Midbrain (tissue), 1 donor: ENCODE measurements at places on chromosomes 2 and 18.

- DNase-seq: no peak
Observed at GRCh38 chr2:224777559-224777930, 61.4 kb upstream of the CCDC195 start.

- no peak for DNase-seq
Observed at GRCh38 chr2:126145752-126146151, 510.2 kb upstream of the GYPC start.

DNA sequence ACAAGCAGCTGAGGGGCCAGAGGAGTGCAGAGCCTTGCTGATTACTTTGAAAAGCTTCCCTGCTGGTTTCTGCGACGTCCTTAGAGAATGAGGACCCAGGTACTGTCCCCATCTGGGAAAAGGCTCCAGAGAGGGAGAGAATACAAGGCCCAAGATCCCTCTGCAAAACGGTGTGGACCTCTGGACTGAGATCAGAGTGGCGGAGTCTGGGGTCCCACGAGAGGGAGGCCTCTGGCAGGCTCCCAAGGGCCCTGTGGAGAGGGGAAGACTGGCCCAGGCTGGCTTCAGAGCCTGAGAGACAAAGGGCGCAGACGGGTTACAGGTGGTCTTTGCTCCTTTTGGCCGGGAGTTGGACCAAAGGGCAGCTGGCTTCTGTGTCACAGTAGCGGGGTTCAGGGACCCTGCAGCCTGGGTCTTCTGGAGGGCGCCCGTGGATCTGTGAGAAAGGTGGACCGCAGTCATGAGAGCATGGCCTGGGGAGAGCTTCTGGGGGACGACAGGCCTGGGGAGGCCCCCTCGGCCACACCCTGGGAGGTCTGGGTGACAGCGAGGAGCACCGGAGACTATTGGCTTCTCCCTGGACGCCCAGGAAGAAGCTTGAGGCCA, 805 bp downstream of the SNORC start:
- no peak for DNase-seq

DNA sequence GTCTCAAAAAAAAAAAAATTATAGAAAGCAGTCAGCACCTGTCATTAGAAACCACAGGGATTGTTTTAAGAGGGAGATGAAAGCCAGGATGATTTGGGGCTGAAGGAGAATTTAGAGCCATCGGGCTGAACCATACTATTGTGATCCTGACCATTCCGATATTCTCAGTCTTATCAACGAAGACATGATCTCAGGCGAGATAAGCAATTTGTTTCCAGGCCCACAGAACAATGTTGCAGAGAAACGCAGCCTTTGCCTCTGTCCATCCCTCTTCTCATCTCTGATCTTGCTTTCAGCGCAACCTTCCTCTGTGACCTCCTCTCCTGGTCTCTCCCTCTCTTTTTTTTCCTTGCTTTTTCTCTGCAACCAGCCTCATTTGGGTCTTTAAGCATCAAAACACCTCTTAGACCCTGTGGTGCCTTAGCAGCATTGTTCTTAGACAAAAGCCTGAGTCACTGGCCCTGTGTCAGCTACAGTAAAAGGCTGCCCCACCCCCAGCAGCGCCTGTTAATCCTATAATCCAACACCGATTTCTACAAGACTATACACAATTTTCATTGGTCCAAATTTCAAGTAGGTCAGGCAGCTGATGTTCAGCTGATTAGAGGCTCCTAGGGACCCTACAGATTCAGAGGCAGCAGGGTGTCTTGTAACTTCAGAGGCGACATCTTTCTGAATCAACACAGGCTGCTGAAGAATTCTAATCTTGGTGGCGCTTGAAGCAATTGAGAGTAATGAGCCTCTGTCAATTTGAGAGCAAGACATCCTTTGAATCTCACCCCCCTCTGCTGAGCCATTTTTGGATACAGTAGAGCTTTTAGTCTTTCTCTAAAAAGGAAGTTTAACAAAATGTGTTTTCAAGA, 206.0 kb downstream of the NCK2 start:
- peak; percentile 8 for DNase-seq

- DNase-seq: no peak
Observed at GRCh38 chr2:198368089-198368488, 563.7 kb downstream of the PLCL1 start.

- no peak for DNase-seq
Observed at GRCh38 chr18:52200921-52201663, 138.9 kb upstream of the DCC start.

- no peak for DNase-seq
Observed at GRCh38 chr2:66696374-66696773, 261.4 kb downstream of the MEIS1 start.

GRCh38 chr2:170177950-170178781, at the start of gene MYO3B:
Gene MYO3B, plus strand, starts transcription at chr2:170178147. Its CDS starts 141 bp downstream, at chr2:170178288.
- no peak for DNase-seq

- DNase-seq: peak; percentile 11
Observed at GRCh38 chr2:12935796-12936195, 219.1 kb downstream of the TRIB2 start.

DNA sequence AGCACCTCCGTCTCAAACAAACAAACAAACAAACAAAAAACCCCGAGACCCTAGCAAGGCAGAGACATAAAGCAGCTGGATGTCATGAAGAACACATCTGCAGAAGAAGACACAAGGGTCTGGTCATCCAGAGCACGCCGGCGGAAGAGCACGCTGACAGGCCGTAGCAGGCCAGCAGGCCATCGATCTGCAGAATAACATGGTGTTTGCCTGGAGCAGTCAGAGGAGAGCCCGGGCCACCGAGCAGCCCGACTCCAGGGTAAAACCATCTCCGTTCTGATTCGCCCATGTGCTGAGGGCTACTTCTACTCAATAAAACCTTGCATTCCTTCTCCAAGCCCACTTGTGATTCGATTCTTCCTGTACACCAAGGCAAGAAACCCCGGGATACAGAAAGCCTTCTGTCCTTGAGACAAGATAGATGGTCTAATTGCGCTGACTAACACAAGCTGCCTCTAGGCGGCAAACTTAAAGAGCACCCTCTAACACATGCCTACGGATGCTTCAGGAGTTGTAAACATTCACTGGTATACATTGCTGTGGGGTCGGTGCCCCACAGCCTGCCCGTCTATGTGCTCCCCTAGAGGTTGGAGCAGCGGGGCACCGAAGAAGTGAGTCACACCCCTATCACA, 549.8 kb upstream of the NRXN1 start:
- no peak for DNase-seq

DNA sequence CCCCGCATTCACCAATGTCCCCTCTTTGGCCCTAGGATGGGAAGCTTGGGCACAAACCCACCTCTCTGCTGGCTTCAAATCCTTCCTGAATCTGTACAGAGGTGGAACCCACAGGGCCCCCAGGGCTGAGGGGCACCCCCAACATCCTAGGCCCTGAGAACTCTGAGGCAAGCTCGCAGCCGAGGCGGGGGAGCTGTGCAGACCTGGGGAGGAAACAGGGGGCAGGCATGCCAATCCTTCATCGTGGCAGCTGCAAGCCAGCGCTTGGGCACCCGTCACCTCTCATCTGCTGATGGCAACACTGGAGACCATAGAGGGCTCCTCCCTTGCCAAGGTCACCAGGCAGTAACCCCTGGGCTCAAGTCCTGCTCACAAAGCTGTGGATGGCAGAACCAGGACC, 10.8 kb downstream of the ECEL1 start:
- DNase-seq: no peak

- no peak for DNase-seq
Observed at GRCh38 chr2:226641008-226641407, 158.6 kb downstream of the IRS1 start.

DNA sequence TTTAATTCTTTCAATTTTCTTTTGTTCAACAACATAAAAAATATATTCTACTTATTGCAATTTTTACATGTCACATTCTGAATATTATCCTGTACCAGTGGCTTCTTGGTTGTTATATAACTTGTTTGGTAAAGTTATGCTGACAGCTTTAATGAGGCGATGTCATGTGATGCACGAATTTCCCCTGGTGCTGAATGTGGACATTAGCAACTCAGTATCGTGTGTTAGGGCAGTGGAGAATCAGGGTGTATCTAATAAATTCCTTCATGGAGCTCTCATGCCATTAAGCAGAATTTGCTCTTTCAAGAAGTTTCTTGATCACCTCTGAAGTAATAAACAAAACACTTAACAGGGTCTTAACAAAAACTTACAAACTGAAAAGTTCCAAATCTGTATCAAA, 99.6 kb upstream of the DNMT3A start:
- DNase-seq: no peak

DNA sequence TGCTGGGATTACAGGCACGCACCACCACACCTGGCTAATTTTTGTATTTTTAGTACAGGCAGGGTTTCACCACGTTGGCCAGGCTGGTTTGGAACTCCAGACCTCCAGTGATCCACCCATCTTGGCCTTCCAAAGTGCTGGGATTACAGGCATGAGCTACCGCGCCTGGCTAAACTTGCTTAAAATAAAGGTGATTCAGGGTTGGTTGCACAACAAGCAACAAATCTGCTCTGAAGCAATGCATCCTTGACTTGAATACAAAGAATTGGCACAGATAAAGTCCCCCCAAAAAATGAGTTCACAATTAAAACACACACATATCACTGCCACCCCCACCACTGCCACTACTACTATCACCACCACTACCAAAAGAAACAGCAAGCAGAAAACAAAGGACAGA, 34.9 kb downstream of the CCDC88A start:
- no peak for DNase-seq

GRCh38 chr2:88451811-88452564, 505 bp downstream of the FOXI3 start:
- no peak for DNase-seq

- no peak for DNase-seq
Observed at GRCh38 chr2:24301599-24301998, 58.7 kb downstream of the ITSN2 start.

- DNase-seq: no peak
Observed at GRCh38 chr2:157830696-157831570, 45.2 kb downstream of the ACVR1 start.

DNA sequence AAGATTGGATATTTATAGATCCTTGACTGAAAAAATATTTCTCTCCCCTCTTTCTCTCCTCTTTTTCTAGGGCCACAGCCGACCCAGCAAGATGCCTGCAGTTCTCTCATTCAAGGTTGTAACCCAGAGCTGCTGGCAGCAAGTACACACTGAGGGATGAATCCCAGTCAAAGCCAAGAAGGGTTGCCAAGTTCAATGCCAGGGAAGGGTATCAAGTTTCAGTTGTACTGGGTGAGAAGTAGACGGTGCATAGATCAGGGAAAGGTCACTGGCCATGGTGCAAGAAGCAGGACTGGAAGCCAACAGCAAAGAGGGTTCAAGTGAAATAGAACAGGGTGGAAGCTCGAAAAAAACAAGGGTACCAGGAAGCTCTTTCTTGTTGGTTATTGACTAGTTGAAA, 170.2 kb downstream of the NRP2 start:
- DNase-seq: no peak

GRCh38 chr18:48925491-48925780, 25.3 kb downstream of the SMAD7 start:
- no peak for DNase-seq

- no peak for DNase-seq
Observed at GRCh38 chr2:3650140-3650920, 7.7 kb upstream of the ALLC start.

DNA sequence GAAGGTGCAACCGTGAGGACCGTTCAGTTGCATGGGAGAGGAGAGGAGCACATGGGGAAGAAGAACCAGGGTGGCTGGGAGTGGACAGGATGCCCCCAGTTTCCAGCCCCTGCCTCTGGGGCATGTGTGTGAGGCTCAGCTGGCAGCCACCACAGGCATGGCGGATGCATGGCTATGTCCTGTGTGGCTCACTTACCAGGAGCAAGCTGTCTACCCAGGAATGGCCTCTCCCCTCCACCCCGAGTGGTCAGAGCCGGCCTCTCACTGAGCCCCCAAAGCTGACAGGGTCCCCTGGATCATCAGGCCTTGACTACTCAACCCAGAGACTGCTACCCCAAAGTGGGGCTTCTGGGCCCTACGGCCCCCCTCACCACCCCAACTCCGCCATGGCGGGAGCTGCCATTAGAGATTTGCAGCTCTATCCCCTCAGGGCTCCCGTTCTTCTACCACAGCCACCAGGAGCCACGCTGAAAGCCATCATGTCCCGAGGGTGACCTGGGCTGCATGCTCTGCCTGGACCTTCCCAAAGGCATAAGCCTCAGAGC, 65.3 kb downstream of the RHOB start:
- DNase-seq: no peak

GRCh38 chr2:198297350-198297749, 493.0 kb downstream of the PLCL1 start:
- no peak for DNase-seq

- DNase-seq: no peak
Observed at GRCh38 chr2:120662746-120663145, 72.9 kb upstream of the GLI2 start.

DNA sequence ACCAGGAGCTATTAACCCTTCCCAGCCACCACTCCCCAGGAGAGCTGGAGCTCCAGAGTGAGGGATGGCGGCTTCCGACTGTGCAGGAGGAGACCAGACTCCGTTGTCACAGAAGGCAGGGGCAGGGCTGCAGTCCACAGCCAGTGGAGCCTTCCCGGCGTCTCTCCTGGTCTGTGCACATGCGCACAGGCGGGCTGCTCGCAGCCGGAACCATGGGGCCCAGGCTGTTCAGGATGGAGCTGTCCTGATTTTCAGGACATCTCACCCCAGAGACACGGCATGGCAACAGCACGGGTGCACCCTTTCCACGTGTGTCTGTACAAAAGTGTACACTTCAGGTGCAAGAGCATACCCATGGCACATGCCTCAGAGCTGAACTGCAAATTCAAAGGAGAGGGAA, 28.9 kb downstream of the EIPR1 start:
- DNase-seq: peak; percentile 19

GRCh38 chr2:133605766-133606137, 37.5 kb upstream of the NCKAP5 start:
- DNase-seq: no peak

GRCh38 chr2:31328026-31328425, 86.5 kb downstream of the XDH start:
- DNase-seq: no peak

DNA sequence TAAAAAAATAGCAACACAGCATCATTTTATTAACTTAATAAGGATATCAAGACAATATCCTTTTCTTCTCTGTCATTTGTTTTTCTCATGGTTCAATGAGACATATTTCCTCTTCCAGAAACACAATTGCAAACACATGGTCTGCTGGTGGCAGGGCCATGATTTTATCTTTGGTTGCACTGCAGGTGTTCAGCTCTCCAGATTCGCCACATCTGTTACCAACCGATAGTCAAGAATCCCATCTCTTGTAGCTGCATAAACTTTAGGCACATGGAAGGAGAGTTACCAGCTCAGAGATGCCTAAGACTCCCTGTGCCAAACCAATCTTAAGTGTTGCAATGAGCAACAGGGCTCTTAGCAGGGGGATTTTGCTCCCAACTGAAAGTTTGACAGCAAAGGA, 1303.2 kb upstream of the CELF4 start:
- no peak for DNase-seq

DNA sequence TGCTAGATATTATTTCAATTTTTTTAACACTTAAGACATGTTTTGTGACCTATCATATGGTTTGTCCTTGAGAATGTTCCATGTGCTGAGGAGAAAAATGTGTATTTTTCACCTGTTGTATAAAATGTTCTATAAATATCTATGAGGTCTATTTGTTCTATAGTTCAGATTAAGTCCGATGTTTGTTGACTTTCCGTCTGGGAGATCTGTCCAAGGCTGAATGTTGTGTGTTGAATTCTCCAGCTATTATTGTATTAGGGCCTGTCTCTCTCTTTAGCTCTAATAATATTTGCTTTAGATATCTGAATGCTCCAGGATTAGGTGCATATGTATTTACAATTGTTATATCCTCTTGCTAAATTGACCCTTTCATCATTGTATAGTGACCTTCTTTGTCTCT, 144.1 kb downstream of the NYAP2 start:
- DNase-seq: no peak

GRCh38 chr2:150234787-150235446, 252.6 kb downstream of the RND3 start:
- peak; percentile 8 for DNase-seq
